ENCODE measurements at places on chromosomes 2 and 18.

- no peak for DNase-seq
Measured at GRCh38 chr18:13580351-13580750, 146.0 kb downstream of the FAM210A start.

DNA sequence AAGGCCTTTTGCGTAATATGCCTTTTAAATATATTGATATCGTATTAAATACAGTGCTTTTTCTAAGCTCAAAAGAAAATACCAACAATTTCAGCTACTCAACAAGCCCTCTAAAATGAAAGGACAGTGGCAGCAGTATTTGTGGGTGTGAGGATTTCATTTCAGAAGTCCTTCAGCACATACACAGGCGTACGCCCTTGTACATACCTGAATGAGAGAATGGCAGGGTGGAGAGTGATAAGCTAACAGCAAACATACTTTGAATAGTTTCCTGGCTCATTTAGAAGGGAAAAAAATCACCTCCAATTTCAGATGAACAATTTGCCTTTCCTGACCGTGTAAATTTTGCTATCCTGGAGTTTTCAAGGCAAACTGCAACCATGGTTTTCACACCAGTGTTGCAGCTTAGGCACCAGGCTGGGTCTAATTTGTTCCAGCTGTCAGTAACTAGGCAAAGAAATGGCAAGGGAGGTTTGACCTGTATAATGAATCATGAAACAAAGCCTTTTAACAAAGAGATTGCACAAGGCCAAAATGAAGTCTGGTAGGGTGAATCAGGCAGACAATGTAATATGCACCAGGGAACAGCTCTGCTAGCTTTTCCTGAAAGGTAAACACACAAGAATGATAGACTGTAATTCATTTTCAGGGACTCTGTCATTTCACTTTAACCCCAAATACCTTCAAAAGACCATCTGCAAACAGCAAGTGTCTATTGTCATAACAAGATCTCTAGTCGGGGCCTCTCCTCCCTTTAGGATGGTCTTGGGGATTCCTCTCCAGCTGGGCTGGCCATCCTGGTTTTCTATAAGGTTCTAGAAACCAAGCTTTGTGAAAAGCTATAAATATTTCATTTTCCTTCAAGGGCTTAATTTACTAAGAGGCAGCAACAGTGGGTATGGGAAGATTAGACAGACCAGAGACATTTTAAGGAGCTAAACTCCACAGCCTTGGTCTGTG, 11.5 kb downstream of the ANKRD29 start:
- no peak for DNase-seq

- DNase-seq, result no peak
Measured at GRCh38 chr2:25255745-25256487, 85.8 kb downstream of the DNMT3A start.

GRCh38 chr2:172749388-172749787, 13.7 kb downstream of the RAPGEF4 start:
- no peak for DNase-seq

DNA sequence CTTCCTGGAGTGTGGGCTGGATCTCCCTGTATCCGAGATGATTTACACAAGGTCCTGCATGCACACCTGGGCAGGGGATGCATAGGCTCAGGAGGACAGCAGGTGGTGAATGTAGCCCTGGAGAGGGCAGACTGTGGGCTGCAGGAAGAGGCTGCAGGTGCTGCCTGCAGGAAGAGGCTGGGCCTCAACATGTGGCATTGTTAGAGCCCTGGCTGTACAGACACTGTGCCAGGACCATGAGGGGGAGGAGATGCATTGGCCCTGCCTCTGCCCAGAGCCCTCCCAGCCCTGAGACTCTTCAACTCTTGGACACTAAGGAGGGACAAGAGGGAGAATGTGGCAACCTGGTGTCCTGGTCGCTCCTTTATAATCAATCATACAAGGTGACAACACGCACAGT, 392.8 kb downstream of the TNS1 start:
- DNase-seq, result no peak

DNA sequence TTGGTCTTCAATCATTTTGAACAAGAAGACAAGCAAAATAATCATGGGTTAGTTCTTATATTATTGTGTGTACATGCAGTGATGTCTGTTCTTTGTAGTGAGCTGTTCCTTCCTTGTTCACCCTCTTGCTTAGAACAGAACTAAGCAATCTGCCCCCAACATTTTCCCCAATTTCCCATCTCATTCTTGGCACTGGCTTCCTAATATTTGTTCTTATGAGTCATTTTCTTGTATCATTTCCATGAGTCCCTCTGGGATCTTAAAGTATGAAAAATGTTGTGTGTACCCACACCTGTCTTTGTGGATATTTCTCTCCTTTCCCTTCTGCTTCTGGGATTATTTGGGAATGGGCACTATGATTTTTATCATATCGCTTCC, 3.5 kb upstream of the IL1B start:
- DNase-seq, result no peak

- no peak for DNase-seq
Measured at GRCh38 chr2:25333981-25334380, 7.7 kb downstream of the DNMT3A start.

Data from cortex of kidney (tissue), 1 donor.